Smooth muscle cell of the brain vasculature (primary cell): ENCODE measurements at places on chromosomes 4 and X.

- DNase-seq = no peak
These were observed 28.2 kb upstream of the APLN start for GRCh38 chrX:129682979-129683378.

GRCh38 chr4:42618023-42618422 lies 38.9 kb downstream of the ATP8A1 start:
- DNase-seq = no peak

GRCh38 chr4:44446191-44446590 lies 2.4 kb downstream of the KCTD8 start:
- no peak for DNase-seq

DNA sequence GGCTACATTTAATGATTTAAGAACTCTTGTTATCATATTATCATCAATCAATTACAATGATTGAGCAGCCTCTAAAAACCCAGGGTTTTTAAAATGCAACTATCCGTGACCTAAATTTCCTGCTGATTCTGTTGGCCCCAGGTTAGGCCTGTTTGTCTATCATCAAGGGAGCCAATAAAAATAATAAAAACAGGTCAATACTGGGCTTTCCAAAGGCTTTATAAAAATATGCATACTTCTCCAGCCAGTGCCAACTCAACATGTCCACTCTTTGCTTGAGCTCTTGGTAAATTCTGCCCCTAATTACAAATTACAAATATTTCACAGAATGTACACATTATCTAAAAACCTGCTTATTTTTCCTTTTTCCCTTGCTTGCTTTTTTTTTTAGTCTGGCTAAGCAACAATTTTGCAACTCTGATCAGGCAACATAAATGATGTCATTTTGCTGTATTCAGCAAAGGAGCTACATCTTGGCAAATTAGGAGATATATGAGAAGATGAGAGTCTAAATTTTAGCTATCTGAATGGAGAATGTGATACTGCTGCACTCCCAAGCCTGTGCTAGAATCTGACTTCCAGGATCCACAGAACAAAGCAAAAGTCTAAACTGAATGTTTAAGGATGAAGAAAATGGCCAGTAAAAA lies 204.0 kb downstream of the SCFD2 start:
- DNase-seq = no peak
